ENCODE measurements at places on chromosomes 12 and 14.

GRCh38 chr12:21852251-21852650 lies 77.7 kb upstream of the KCNJ8 start:
- no peak for DNase-seq

GRCh38 chr12:90128526-90128925 lies 419.9 kb upstream of the ATP2B1 start:
- no peak for DNase-seq

GRCh38 chr14:73424453-73424852 lies 33.9 kb downstream of the NUMB start:
- no peak for DNase-seq

DNA sequence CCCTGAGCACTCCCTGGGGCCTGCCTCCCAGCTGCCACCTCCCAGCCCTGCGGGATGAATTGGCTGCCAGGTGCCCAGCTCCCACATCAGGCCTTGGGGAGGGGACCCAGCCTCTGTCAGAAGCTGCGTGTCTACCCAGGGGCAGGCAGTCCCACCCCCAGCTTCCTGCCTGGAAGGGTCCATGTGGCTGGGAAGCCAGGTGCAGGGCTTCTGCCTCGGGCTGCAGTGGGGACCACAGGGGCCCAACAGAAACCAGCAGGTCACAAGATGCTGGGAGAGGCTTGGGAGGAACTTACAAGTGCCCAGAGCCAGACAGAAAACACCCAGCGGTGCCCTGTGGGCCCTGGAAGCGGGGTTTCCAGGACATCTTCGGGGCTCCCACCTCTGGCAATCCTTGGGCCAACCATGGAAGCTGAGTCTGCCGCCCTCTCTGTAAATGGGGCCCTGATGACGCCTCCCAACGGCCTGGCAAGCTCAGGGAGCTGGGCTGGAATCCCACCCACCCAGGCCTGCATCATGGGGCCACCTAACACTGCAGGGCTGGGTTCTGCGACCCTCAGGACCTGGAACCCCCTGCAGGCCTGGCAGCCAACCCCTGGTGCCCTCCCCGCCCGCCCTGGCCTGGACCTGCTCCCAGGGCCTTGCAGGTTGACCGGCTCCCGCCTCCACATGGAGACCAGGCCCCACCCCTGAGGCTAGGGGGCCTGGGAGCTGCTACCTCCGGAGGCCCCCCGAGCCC lies 36.6 kb downstream of the CCNK start:
- no peak for DNase-seq

- DNase-seq = no peak
Observed at GRCh38 chr12:32671930-32672780, 6.9 kb upstream of the DNM1L start.

DNA sequence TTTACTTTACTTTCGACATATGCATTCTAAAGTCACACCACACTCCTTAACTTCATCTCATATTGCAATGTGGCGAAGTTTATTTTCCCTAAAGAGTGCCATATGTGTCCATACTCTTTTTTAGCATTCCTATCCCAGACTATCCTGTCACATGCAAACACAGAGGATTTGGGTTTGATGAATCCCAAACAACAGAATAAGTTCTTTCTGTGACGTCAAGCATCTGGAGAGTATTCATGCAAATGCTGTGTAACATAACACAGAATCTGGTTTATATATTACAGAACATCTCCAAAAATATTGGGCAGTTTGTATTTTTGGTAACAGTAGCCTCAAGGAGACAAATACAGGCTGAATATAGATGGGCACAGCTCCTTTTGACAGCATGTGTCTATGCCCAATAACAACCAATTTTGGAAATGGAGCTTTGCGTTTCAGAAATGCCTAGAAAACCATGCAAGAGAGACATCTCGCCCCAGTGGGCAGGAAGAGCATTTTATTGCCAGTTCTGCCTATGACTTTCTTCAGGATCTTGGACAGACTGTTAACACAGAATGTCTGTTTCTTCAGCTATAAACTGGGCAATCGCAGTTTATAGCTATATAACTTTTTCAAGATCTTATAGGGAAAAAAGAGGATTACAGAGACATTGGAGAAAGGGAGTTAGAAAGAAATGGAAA lies 190.8 kb downstream of the ADAMTS20 start:
- DNase-seq = no peak

GRCh38 chr12:120072472-120073249 lies 43.9 kb downstream of the RAB35 start:
- no peak for DNase-seq

- no peak for DNase-seq
Observed at GRCh38 chr14:39680777-39681176, 248.5 kb upstream of the FBXO33 start.

DNA sequence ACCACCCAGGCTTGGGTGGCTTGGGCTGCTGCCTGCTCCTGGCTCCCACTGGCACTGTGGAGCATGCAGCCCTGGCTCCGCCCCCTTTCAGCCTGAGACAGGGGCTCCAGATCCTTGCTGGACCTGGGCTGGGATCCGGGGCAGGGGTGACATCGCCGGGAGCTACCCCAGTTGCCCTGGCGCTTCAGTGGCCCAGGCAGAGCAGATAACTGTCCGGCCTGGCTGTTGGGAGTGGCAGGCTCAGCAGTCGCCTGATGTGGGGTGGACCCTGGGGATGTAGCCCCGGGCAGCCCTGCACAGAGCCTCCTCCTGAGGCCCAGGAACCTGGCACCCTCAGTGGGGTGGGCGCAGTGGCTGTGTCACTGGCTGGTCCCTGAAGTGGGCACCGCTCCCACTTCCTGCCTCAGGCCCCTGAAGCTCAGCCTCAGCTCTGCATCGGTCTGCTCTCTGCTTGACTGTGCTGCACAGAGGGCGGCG lies 57.9 kb downstream of the FUT8 start:
- no peak for DNase-seq

DNA sequence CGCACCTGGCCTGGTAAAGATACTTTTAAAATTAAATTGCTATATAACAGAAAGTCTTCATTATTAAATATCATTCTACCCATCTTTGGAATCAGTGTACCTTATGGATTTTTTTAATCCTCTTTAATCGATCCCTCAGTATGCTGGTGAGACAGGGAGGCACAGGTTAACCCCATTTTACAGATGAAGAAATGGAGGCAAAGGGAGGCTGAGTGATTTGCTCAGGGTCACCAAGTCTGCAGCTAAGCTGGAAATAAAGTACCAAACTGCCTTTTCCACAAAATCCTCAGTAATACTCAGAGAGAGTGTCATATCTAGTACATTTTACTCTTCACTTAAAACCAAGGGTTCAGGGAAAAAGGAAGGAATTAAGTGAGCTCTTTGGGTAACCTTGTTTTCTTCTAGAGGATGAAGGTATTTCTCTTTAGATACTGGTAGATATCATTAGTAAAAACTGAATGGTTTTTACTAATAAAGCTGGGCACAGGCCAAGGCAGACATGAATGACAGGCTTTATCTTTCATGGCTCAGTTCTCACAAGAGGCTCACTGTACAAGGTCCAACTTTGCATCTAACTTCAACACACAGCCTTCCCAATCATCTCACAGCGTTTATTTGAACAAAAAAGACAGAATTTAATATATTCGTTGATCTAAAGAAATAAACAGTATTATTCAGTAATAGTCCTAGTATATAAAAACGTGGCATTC lies 35.3 kb upstream of the TTC7B start:
- DNase-seq = no peak

- DNase-seq = no peak
Observed at GRCh38 chr12:100399095-100399494, 42.2 kb downstream of the SLC17A8 start.

GRCh38 chr12:513446-513845 lies 53.7 kb downstream of the B4GALNT3 start:
- DNase-seq = no peak

- no peak for DNase-seq
Observed at GRCh38 chr12:29286081-29286790, 94.7 kb downstream of the ERGIC2 start.

GRCh38 chr12:31853977-31854376 lies 105.2 kb upstream of the RESF1 start:
- no peak for DNase-seq

GRCh38 chr12:132484183-132484890 lies 5.6 kb upstream of the FBRSL1 start:
- DNase-seq = no peak

- no peak for DNase-seq
Observed at GRCh38 chr12:71999795-72000194, 61.1 kb downstream of the TPH2 start.

- DNase-seq = no peak
Observed at GRCh38 chr14:100407376-100408102, 84.4 kb downstream of the SLC25A47 start.

- DNase-seq = no peak
Observed at GRCh38 chr12:53975479-53976152, 862 bp upstream of the HOTAIR start.

DNA sequence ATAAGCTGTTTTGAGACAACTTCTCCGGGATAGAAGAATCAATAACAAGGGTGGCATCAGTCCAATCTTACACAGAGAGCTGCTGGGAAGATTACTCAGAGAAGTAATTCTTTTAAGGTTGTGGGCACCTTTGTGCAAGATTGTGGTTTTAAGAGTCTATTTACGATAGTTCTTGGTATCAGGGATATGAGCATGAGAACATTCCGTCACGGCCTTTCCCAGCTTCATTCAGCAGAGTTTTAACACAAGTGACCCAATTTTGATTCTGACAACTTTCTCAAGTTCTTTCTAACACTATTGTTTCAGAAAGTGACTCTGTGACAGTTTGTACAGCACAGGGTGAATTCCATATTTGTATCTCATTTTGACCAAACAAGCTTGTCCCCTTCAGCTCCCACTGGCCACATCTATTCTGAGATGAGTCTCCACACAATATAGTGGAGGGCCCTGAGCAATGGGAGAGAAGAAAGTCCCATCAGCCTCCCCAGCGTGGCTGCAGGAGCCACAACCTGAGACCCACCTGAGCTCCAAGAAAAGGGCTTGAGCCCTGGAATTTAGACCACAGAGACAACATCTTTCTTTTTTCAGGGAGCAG lies 869.2 kb downstream of the TMEM121 start:
- DNase-seq = no peak

DNA sequence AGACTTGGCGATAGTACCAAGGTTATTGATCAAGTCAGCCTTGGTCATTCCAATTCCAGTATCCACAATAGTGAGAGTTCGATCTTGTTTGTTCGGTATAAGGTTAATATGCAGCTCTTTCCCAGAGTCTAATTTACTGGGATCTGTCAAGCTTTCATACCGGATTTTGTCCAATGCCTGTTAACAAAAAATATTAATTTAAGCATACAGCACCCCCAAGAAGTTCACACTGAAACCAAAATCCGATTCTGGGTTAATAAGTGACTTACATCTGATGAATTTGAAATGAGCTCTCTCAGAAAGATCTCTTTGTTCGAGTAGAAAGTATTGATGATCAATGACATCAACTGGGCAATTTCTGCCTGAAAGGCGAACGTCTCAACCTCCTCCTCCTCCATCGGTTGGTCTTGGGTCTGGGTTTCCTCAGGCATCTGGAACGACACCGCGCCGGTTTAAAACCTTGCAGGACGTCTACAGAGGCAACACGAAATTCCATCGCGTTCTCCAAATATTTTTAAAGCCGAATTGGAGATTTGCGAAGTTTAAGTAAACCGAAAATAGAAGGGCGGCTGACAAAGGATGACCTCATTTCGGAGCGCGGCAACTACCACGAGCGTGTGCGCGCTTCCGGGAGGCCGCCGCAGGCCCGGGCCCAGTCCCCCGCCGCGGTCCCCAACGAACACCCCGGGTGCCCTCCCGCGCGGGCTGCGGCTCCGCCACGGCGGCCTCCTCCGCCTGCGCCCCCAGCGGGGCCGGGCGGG lies 716 bp downstream of the HSP90AA1 start:
- no peak for DNase-seq

GRCh38 chr12:16076970-16077522 lies 165.9 kb downstream of the DERA start:
- DNase-seq = no peak
